ELR (cell line): ENCODE measurements at places on chromosomes 13 and 19.
A peak's percentile ranks its signal among the peaks of the same experiment; 100 is the strongest.

- no peak for DNase-seq
Measured at GRCh38 chr13:110393761-110394160, 86.7 kb downstream of the COL4A2 start.

- no peak for DNase-seq
Measured at GRCh38 chr13:71323266-71323665, 543.7 kb downstream of the DACH1 start.

GRCh38 chr13:69769608-69770007 is 338.0 kb upstream of the ATXN8OS start:
- DNase-seq, result no peak

GRCh38 chr19:47351548-47351947 is 2.4 kb downstream of the DHX34 start:
- peak; percentile 56 for DNase-seq

- peak; percentile 45 for DNase-seq
Measured at GRCh38 chr13:43783820-43784219, 3.0 kb downstream of the ENOX1 start.

GRCh38 chr19:55253842-55254624 is 4.8 kb downstream of the PPP6R1 start:
- no peak for DNase-seq

DNA sequence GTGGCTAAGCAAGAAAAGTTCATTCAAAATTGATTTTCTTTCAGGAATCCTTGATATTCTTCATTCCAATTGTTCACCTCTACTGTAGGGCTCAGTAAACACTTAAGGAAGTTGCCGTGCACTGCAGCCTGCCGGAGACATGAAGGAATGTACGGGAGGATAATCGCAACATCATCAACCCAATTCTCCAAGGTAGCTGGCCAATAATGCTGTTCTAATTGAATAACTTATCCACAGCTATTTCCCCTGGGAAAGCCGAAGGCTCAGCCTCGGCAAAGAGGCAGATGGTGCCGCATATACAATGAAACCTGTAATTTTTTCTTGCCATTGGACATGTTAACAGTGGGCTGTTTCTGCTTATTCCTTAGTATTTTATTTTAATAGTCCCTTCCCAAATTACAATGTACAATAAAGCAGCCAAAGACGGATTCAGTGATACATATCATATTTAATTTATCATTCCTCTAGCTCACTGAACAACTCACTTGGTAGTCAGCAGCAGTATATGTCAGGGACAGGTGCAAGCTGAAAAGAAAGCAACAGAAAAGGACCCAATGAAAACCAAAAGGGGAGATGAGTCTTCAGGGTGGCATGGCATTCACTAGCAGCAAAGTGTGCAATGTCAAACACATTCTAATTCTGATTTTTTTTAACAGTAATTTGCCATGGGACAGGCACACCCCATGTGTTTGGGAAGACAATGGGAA is 420.5 kb upstream of the KLF12 start:
- no peak for DNase-seq

DNA sequence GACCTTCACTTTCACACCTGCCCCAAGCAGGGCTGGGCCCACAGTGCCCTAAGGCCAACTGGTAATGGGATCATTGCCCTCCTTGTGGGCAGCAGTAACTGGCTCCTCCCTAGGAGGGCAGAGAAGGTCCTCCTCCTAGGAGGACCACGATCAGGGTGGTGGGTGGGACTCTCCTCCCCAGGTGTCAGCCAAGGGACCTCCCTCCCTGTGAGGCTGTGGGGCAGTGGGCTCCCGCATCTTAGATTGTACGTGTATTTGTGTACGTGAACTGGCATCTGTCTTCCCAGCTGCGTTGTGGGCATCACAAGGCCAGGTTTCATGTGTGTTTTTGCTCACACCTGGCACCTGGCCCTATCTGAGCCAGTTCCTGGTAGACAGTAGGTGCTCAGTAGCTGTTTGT is 111.8 kb downstream of the SOX1 start:
- DNase-seq, result no peak
